Activated CD4-positive, alpha-beta T cell treated with anti-CD3 and anti-CD28 coated beads for 48 hours (primary cell): ENCODE measurements at places on chromosomes 2 and 18.

GRCh38 chr2:72198532-72199241, 51.0 kb upstream of the CYP26B1 start:
- DNase-seq, result no peak

- no peak for DNase-seq
Observed at GRCh38 chr2:157592948-157593347, 35.7 kb downstream of the ACVR1C start.

DNA sequence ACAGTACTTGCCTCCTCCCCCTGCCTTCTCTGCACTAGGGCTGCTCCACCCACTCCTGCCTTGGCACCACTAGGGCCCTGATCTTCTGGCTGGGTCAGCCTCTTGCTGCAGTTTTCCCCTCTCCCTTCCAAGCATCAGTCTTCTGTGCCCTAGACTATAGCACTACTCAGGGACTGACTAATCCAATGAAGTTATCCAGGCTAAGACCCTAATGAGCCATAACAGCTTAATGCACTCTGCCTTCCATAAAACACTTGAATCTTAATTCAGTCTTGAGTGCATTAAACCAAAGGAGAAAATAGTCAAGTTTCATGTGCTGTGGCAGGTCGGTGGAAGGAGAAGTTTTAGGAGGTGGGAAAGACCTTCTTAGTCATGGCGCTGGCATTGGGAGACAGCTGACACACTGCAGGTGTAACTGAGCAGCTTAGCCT, 95.7 kb downstream of the BIN1 start:
- no peak for DNase-seq

- DNase-seq, result peak; percentile 26
Observed at GRCh38 chr2:96954011-96954846, 32.2 kb downstream of the FAM178B start.
